ENCODE measurements at places on chromosomes 5 and 9.

- no peak for DNase-seq
These were observed 30.6 kb downstream of the SH3GL2 start for GRCh38 chr9:17609312-17610005.

GRCh38 chr5:150616024-150616470, 24.4 kb upstream of the SYNPO start:
- DNase-seq: no peak

- DNase-seq: no peak
These were observed 17.2 kb downstream of the LIX1 start for GRCh38 chr5:97125125-97125683.

GRCh38 chr5:65651144-65651543, 26.3 kb downstream of the SHLD3 start:
- DNase-seq: no peak

DNA sequence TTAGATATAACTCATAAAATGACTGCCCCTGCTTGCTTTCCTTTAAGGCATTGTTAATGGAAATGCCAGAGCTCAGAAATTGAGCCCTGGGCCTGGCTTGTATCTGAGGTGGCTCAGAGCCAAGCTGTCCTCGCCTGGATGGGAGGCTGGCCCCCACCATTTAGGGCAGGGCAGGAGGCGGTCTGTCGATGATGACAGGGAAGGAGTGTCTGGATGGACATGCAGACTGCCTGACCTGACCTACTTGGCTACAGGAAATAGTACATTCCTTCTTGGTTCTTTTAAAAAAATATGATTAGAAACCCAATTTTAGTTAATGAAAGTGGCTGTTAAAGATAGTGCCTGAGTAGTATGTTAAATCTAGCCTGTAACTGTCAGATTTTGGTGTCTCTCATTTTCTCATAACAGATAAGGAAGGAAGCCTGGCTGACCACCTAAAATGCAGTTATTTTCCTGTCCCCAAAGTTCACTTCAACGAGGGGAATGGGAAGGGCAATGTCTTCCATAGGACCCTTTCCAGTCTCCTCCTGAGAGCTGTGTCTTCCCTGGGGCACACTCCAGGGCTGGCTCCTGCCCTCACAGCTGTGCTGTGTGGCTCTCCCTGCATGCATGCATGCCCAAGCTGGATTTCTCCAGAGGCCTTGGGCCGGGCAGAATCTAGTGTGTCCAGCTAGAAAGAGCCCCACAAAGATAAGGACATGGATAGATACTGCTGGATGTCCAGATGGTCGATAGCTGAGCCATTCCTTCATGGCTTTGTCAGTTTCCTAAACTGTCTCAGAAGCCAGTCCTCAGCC, 42.3 kb downstream of the MACROH2A1 start:
- DNase-seq: no peak

DNA sequence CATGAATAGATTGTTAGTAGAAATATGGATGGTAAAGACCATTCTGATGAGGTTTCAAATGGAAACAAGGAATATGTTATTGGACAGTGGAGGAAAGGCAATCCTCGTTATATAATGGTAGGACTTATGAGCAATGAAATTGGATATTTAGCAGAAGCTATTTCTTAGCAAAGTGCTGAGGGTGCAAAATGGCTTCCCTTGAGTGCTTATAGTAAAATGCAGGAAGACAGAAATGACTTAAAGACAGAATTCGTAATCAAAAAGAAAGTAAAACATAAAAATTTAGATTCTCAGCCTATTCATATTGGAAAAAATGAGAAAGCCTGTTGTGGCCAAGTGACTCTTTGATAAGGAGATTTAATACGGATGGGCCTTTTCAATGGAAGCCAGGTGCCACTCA, 102.1 kb upstream of the ADRA1B start:
- DNase-seq: no peak

GRCh38 chr5:154165886-154166285, 24.6 kb upstream of the GALNT10 start:
- DNase-seq: no peak

DNA sequence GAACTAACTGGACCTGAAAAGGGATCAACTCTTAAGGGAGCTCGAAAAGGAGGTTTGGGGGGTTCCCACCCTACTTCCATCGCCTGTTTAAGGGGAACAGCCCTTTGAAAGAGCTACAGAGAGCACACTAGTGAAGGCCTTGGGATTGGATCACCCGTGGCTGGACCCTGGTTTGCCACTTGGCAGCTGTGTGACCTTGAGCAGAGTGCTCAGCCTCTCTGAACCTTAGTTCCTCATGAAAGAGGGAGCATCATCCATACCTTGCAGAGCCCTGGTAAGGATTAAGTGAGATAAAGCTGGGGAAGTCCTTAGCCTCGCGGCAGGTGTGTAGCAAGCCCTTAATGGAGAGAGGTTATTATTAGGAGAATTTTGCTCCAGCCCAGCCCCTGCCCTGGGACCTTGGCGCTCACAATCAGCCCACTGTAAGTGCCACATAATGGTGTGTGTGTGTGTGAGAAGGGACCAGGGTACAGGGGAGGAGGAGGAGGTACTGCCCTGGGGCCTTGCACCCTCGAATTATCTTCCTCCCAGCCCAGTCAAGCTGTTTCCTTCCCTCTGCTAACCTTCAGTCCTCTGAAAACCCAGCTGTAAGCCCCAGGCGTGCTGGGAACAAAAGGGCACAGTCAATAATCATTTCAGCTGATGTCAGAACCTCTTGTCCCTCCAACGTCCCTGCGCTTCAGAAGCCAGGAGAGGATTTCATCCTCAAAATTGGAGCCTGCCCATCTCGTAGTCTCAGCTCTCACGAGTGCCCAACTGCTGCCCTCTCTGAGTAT, 42.9 kb downstream of the FOXI1 start:
- no peak for DNase-seq

GRCh38 chr5:96248131-96248530, 184.9 kb downstream of the PCSK1 start:
- DNase-seq: no peak

DNA sequence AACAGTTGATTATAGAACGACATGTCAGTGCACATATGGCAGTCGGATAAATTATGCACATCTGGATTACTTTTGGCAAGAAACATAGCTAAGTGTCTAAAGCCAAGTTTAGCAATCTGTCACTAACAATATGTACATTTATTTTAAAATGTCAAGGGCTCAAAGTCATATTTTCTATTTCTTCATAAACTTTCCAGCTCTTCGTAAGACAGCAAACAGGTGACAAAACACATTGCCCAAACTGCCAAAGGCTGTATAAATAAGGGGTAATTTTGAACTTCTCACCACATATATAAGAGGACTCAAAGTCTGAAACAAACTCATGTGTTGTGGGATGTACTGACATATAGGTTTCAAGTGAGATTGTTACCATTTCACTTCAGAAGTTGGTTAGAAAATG, 237.2 kb downstream of the ARL15 start:
- DNase-seq: no peak

DNA sequence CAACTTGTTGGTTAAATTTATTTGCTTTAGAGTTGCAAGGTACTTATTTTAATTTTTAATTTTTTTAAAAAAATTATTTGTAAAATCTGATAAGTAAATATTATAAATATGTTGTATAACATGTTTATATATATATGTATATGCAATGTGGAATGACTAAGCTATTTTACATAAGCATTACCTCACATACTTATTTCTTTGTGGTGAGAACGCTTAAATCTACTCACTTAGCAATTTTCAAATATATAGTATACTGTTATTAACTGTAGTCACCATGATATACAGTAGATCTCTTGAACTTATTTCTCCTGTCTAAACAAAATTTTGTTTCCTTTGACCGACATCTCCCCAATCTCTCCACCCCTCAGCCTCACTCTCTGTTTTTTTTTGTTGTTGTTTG, 147.8 kb downstream of the NNT start:
- DNase-seq: no peak

DNA sequence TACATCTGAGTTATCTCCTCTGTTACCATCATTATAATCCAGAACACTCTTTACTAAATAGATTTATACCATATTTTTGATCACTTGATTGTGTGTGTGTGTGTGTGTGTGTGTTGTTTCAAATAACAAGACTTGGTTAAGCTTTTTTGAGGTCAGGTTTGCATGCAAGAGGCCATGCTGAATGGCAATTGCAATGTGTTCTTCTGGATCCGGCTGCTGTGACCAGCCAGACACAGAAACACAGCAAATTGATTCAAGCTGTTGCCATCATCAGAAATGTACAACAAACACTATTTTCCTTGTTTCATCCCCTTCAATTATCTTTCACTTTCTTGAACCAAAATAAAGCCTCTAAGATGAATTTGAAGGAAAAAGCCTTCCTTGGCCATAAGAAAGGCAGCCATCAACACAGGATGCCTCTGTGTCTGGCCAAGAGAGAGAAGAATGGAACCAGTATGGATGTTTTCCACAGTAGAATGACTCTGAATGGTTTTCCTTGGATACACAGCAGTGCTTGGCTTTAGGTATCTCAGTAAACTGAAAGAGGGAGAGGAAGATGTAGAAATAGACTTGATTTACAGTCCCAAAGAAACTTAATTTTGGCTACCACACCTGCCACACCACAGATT, 53.9 kb downstream of the DPYSL3 start:
- DNase-seq: no peak

- no peak for DNase-seq
These were observed 1.5 kb upstream of the PBX3 start for GRCh38 chr9:125745682-125746016.

DNA sequence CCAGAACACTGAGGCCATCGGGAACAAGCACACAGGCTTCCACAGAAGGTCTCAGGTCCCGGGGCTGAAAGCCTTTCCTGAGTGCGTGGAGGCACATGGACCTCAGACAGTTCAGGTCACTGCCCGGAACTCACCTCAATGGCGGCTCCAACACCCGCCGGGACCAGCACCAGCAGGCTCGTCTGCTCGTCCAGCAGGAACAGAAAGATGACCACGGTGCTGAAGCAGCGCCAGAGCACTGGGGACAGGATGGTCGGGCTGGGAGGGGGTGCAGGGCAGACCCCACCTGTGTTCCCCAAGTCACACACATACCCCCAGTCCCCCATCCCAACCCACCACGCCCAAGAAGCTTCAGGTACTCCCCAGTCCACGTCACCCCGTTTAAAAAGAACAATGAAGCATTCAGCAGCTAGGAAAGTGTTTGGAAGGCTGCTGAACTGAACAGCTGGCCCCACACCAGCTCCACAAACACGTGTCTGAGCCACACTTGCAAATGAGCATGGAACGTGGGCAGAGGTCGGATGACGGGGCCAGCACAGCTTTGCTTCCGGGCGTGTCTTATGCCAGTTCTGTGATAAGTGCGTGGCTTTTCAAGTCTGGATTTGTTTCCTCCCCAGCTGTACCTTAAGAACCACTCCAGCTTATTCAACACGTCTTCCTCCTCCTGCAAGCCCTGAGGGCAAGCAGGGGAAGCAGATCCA, 14.6 kb downstream of the CLPTM1L start:
- peak; percentile 97 for DNase-seq

- DNase-seq: no peak
These were observed 7.9 kb downstream of the AK1 start for GRCh38 chr9:127869310-127870152.

GRCh38 chr9:33161589-33162132, 5.5 kb downstream of the B4GALT1 start:
- no peak for DNase-seq

GRCh38 chr5:83475935-83476814, 4.6 kb downstream of the VCAN start:
- no peak for DNase-seq

DNA sequence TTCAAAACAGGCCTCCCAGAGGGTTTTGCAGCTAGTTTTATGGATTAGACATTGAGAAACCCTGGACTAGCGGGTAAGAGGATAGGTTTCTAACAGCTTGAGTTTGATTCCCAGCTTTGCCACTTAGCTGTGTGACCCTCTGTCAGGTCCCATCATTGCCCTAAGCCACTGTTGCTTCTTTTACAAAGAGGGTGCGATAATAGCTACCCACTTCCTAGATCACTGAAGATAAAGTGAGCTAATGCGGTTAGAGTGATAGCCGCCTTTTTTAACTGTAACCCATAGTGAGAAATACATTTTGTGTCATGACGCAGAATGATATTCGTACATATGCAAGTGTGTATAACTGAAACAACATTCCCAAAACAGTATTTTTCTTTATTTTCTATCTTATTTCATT, 40.3 kb downstream of the CSF1R start:
- DNase-seq: no peak

DNA sequence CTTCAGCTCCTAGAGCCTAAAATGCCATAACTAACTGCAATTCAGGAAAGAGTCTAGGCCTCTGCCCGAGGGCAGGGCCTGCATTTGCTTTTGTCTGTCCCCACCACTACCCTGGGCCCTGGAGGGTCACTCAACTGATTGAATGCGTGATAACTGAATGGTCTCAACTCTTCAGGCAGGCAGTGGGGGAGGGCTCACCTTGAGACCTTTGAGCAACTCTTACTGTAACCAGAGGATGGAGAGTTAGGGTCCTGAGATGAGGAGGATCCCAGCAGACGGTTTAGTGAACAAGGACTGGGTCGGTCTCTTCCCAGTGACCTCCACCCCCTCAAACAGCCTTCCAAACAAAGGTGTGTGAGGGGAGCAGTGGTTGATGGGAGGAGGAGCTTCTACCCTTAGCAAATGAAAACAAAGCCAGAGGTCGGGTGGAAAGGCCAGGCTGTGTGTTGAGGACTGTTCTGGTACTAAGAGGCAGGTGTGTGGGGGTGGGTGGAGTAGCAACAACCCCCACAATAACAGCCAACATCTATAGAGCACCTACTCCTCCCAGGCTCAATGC, 59.4 kb downstream of the CXXC5 start:
- no peak for DNase-seq

DNA sequence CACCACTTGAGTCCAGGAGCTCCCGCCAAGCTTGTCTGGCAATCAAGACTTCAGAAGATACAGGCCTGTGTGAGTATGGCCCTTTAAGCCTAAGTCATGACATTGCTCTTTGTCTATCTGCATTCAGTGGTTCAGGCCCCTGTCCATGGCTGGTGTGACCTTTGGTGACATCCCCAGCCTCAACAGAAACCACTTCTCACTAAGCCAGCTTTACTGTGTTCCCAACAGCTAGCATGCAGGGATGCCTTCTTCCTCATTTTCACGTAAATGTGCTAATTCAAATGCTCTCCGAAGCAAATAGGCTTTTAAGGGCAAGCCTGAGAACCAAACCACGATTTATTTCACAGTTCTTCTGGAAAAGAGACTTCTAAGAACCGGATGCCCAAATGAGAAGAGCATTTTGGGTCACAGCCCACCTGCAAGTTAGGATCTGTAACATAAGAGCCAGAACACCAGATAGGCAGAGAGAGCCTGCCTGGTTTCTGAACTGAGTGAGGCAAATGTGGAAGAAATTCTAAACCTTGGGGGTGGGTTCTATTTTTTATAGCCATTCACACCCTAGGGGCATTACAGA, 14.9 kb downstream of the CD180 start:
- no peak for DNase-seq
